Neural progenitor cell (in vitro differentiated cells): ENCODE measurements at places on chromosomes 3 and 15. TPM values are rescaled to one million over a fixed set of nuclear protein-coding genes. Genes with fewer than 3 reads are reported as not detected.

Gene CCDC32
- total RNA-seq = 17.3 and 22.4 TPM in 2 replicates

Gene IL17RB
- 3.4 and 5.5 TPM in 2 replicates for total RNA-seq

Gene PEAK1
- total RNA-seq = 27.5 and 30.9 TPM in 2 replicates

Gene TPRG1
- 0.37 and 0.71 TPM in 2 replicates for total RNA-seq

Gene CCDC39
- 0.24 and 3.3 TPM in 2 replicates for total RNA-seq

Gene NANOGP8
- 1.5 TPM in 1 of 2 replicates, not detected in the other for total RNA-seq

Gene DNAH12
- 0.02 and 0.03 TPM in 2 replicates for total RNA-seq

Gene IQCF5
- total RNA-seq = not detected in 2 replicates

Gene LYZL4
- not detected in 2 replicates for total RNA-seq

Gene MYL3
- not detected in 2 replicates for total RNA-seq

Gene PAQR9
- total RNA-seq = 1.7 and 2.2 TPM in 2 replicates
